CD4-positive, alpha-beta T cell treated with Interleukin-2 at 100 ng/mL for 4 hours (primary cell): ENCODE measurements at places on chromosomes 3 and 15.
A peak's percentile ranks its signal among the peaks of the same experiment; 100 is the strongest.

DNA sequence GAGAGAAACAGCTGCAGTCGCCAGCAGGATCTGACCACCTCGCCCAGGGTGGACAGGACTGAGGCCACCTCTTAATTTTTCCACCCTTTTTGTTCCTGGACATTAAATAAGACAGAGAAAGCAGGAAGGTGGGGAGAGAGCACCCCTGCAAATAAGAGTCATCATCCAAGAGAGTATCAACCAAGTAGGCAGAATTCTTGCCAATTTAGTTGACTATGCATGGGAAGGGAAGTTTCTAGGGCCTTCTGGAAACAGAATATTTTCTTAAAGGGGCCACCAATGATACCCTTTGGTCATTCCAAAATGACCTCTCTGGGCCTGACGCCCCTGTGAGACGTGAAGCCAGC is 136.2 kb downstream of the TJP1 start:
- DNase-seq: no peak

DNA sequence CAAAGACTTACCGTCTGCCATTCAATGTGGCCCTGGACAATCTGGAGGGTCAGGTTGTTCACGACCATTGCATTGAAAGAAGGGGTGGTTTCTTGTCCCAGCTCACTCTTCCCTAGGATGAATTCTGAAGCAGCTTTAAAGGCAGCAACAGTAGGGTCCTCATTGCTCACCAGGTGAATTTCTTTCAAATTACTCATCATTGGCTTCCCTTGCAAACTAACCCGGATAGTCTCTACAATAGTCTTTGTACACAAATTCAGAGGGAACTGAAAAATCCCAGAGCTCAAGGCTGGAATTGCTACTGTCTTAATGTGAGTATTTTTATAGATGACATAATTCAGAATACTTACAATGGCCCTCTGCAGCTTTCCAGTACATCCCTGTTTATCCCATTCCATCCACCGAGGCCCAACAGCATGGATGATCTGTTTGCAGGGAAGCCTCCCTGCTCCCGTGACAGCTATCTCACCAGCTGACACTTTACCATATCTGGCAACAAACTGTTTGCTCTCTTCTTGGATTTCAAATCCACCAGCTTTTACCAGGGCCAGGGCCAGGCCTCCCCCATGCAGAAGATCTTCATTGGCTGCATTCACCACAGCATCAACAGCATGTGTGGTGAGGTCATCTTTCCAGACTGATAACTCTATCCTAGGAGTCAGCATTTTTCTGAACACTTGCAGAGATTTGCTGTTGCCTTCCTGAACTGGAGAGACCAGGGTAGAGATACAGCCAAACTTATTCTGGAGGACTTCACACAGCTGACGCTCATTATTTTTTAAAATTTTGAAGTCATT is 8.6 kb downstream of the PARP9 start:
- no peak for DNase-seq

DNA sequence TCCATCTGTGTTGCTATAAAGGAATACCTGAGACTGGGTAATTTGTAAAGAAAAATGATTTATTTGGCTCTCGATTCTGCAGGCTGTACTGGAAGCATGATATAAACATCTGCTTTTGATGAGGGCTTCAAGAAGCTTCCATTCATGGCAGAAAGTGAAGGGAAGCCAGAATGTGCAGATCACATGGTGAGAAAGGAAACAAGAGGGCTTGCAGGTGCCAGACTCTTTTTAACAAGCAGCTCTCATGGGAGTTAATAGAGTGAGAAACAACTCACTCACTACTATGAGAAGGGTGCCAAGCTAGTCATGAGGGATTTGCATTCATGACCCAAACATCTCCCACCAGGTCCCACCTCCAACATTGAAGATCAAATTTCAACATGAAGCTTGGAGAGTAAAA is 247.2 kb downstream of the ZIC4 start:
- no peak for DNase-seq

DNA sequence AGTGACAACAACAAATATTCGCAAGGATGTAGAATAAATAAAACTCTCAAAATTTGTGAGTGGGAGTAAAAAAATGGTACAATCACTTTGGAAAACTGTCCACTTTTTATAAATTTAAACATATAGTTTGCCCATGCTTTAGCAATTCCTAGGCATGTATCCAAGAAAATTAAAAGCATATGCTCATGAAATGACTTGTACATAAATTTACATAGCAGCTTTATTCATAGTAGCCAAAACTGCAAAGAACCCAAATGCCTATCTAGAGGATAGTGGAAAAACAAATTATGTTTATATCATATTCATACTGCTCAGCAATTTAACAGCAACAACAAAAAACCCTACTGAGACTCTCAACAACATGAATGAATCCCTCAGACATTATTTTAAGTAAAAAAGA is 363.6 kb upstream of the CCDC54 start:
- no peak for DNase-seq

- DNase-seq: no peak
These were observed 259.5 kb upstream of the KCNH8 start for GRCh38 chr3:18888819-18889218.

DNA sequence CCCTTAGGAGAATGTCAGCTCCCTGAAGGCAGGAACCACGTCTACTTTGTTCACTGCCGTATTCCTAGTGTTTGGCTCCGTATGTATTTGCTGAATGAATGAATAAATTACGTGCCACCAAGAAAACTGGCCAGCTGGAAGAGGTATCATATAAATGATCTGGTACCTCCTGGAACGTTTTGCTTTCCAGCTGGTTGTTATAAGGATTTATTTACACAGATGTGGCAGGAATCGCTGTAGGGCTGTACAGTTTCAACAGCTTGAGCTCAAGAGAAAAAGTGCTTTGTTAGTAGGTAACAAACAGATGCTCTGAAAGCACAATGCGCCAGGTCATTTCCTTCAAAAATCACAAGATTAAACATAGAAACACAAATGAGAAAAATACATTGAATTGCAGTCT is 108.8 kb upstream of the ATP2B2 start:
- no peak for DNase-seq

- no peak for DNase-seq
These were observed 440.6 kb downstream of the MCTP2 start for GRCh38 chr15:94671858-94672532.

DNA sequence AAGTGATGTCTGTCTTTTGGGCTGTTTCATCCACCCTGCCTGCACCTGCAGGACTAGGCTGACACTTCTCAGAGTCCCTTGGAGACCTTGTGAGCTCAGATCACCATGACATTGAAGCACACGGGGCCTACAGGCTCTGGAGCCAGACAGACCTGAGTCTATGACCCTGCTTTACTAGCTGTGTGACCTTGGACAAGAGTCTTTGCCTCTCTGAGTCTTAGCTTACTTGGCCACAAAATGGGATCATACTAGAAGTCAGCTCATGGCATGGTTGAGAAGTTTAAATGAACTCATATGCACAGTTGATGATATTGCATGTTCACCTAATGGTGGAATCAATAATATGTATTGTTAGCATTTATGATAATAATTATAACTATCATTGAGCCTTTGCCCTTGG is 102.9 kb upstream of the SMAD3 start:
- no peak for DNase-seq

GRCh38 chr3:102163818-102164154 is 271.0 kb upstream of the ZPLD1 start:
- no peak for DNase-seq

GRCh38 chr3:16848007-16848406 is 36.7 kb upstream of the PLCL2 start:
- no peak for DNase-seq

DNA sequence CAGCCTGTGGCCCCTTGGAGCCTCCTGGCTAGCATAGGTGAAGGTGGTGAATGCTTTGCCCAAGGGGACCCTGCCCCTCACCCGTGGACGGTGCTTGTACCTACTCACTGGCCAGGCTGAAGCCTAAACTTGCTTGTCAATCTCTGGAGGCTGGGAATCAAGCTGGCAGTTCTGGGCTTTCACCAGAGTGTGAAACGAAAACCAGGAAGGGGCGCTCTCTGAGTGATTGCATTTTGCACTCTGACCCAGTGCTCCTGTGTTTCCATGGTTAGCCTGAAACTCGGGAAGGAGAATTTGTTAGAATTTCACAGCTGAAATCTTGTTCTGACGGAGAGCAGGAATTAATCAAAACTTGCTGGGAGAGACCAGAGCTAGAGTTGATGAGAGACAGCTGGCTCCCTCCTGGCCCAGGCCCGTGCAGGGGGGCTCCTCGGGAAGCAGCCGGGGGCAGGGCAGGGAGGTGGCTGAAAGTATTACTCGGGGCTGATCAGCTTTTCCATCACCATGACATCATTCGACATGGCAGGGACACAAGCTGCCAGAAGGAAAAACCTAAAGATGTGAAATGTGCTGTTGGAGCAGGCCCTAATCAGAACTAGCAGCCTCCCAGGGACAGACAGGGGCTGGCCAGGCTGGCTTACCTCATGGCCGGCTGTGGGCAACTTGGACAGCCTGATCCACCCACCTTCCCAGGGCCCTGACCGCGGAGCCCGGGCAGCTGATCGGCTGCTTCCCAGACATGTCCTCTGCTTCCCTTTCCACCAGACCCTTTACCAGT is 323.6 kb upstream of the CTDSPL start:
- DNase-seq: no peak

DNA sequence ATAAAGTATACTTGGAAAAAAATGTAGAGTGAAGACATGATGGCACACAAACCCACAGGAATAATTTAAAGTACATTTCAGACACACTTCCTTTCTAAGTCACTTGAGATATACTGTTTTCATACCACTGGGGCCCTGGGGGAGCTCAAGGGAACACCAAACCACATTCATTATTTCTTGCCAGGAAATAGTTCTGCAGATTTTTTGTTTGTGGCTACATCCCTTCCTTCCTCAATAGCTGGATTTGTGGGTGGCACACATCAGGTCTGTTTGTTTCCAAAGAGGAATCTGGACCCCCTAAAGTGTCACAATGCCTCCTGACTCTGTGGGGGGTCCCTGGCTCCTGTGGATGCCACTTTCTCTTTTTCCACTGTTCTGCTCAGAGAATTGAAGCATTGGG is 153.5 kb upstream of the COL8A1 start:
- no peak for DNase-seq

- DNase-seq: no peak
These were observed 59.6 kb upstream of the LMCD1 start for GRCh38 chr3:8441969-8442559.

DNA sequence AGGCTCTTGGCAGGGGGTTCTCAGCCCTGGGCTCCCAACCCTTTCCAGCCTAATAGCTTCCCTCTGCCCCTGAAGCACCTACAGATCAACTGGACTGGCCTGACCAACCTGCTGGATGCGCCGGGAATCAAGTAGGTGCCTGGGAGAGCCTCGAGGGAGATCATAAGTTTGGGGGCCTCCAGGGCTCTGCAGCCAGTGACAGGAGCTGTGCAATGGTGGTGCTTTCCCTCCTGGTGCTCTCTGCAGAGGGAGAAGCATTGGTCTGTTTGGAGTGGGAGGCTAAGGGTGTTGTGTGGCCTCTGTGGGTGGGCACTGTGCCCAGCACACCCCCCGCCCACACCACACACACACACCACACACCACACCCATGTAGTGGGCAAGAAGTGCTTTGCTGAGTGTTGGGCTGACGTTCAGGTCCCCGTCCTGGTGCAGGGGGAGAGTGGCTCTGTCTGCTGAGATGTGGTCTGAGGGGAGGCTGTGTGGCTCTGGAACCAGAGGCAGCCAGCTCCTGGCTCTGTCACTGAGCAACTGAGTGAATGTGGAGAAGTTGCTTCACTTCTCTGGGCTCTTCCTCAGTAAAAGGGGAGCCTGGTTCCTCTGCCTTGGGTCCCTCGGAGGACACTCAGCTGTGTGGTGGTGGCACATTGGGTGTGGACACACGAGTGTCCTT is 26.3 kb downstream of the ESYT3 start:
- no peak for DNase-seq

DNA sequence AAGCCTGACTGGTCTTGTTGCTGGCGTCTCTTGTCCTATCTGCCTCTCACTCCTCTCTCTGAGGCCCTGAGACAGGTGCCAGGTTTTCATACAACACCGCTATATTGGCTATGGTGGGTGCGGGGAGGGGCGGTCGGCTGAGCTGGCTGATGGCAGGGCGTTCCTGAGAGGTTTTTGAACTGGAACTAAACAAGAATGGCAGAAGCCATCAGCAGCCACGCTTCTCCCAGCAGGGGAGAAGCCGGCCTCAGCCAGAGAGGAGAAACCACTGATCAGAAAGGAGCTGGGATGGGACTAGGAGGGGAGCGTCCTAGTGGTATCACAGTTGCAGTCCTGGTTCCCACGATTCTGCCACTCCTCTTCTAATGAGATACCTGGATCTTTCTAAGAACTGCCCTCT is 89.9 kb upstream of the PRR23E start:
- no peak for DNase-seq

- DNase-seq: no peak
These were observed 36.0 kb downstream of the RAB8B start for GRCh38 chr15:63225381-63225780.

GRCh38 chr3:136626493-136626892 is 125.7 kb downstream of the STAG1 start:
- no peak for DNase-seq

DNA sequence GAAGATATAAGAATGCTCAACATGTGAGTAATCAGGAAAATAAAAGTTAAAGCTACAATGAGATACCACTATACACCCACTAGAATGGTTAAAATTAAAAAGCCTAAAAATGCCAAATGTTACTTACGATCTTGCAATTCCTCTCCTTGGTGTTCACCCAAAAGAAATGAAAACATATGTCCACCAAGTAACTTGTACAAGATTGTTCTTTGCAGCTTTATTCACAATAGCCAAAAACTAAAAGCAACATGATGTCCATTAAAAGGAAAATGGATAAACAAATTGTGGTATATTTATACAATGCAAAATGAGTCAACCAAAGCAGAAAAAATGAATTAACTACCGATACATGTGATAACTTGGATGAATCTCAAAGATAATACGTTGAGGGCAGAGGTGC is 301.6 kb upstream of the THBS1 start:
- no peak for DNase-seq

DNA sequence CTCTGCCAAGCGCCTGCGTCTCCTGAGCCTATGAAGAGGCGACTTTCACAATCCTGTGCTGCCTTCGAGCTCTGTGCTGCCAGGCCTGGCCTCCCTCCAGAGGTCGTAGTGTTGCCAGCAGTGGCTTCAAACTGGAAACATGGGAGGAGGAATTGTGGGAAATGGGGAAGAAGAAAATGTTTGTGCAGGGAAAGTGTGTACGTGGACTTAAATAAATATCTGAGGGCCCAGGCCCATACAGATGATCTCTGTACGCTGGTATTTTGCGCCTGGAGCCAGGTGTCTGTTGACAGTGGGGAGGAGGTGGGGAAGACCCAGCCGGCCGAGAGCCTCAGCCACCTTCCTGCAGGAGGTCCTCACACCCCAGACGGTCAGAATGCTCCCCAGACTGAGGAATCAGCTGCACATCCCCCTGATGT is 44.6 kb downstream of the ZBTB38 start:
- DNase-seq: no peak

GRCh38 chr15:59522988-59523461 is 85.0 kb downstream of the FAM81A start:
- DNase-seq: peak; percentile 39

- DNase-seq: no peak
These were observed 55.4 kb downstream of the BFSP2 start for GRCh38 chr3:133455281-133455680.

- DNase-seq: no peak
These were observed 969.6 kb upstream of the ALCAM start for GRCh38 chr3:104396974-104397669.

DNA sequence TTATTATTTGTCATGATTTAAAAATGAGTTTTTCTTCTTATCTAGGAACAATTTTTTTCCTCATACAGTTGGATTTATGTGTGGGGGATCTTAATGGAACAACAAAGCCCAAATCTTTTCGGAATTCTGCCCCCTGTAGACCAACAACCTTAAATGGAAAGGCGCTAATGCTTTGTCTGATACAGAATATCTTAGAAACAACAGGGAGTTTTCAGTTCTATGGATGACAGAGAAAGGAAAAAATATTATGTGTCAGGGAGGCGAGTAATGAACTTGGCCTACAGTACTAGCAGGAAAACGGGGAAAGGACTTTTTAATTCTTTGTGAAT is 592 bp downstream of the MOBP start:
- no peak for DNase-seq
